Calu3 (cell line): ENCODE measurements at places on chromosomes 11 and 22. TPM values are rescaled to one million over a fixed set of nuclear protein-coding genes. Genes with fewer than 3 reads are reported as not detected.

RIC3 gene
- total RNA-seq = 0.12 and 0.38 TPM in 2 replicates

RFPL3 gene
- total RNA-seq = not detected in 2 replicates

ARHGAP20 gene
- total RNA-seq = not detected in 2 replicates

BTBD18 gene
- not detected in 2 replicates for total RNA-seq

- no peak overlapping the region for H3K27ac ChIP-seq
- no peak overlapping the region for H3K4me3 ChIP-seq
- no peaks in the 10 kb centered on the region for H3K36me3 ChIP-seq
- no peak for DNase-seq
- no peaks in the 10 kb centered on the region for H3K4me1 ChIP-seq
- H3K27me3 ChIP-seq = peaks cover 7% of the 10 kb centered on the region
Observed at GRCh38 chr11:8384199-8384821, 120.6 kb upstream of the LMO1 start.

DNA sequence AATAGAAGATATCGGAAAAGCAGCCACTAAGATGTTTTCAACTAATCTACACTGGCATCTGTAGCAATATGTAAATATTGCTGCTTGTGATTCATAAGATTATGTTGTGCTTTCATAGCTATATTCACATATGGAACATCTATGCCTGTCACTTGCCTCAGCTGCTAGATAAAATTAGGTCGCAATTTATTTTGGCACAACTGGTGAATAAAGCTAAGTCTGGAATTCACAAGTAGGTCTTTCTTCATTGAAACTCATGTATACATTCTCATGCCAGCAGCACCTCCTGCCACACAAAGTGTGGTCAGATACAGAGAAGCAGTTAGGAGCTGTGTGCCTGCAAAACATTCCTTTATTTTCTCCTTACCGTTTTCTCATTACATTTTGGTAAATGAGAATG is 543.3 kb upstream of the CHORDC1 start:
- no peak overlapping the region for H3K4me3 ChIP-seq
- H3K27ac ChIP-seq = no peak overlapping the region
- no peak for DNase-seq
- H3K4me1 ChIP-seq = no peaks in the 10 kb centered on the region

GRCh38 chr11:28632338-28632737 is 524.1 kb downstream of the METTL15 start:
- no peak overlapping the region for H3K4me3 ChIP-seq
- H3K27me3 ChIP-seq = no peaks in the 10 kb centered on the region
- DNase-seq = no peak
- no peaks in the 10 kb centered on the region for H3K36me3 ChIP-seq
